Fibroblast of skin of left quadriceps (primary cell): ENCODE measurements at places on chromosomes 5 and 9.
A peak's percentile ranks its signal among the peaks of the same experiment; 100 is the strongest.

- DNase-seq: peak; percentile 78
Observed at GRCh38 chr5:157290156-157290980, 24.4 kb downstream of the CYFIP2 start.

DNA sequence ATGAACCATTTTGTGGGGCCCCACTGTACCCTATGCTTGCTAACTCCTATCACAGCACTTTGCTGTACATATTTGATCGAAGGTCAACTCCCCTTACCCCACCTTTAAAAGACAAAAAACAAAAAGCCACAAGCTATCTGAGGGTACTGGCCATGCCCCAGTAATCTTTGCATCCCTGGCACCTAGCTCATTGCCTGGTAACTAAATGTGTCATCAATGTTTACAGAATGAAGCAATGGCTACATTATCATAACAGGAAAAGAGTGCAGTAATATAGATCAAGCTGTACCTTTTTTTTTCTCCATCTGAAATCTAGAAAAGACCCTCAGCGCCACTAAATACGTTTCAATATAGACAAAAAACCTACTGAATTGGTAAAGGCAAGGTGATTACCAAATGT is 188.0 kb downstream of the ELAVL2 start:
- no peak for DNase-seq

GRCh38 chr5:135455876-135456237 is 3.7 kb upstream of the TIFAB start:
- DNase-seq: no peak

GRCh38 chr5:527646-528628 is 3.7 kb upstream of the SLC9A3 start:
- DNase-seq: no peak

- DNase-seq: no peak
Observed at GRCh38 chr5:149667829-149668330, 62.2 kb upstream of the PPARGC1B start.

DNA sequence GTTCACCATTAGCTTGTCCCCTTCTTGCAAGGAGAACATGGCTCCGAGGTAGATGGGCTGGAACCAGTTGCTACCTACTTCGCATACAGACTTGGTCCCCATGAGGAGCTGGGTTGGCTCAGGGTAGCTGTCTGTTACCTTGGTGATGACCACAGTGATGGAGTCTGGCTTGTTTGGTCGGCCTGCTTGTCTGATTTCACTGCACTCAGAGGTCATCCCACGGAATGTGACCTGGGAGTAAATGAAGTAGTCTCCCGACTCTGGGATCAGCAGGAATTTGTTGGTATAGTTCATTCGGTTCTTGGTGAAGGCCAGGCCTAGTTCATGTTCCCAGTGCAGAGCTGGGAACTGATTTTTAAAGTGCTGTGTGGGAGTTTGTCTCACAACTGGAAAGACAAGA is 15.3 kb downstream of the TNFSF15 start:
- DNase-seq: no peak

- DNase-seq: no peak
Observed at GRCh38 chr9:35649431-35650340, 1.0 kb downstream of the SIT1 start.

GRCh38 chr9:7067169-7067568 is 309.4 kb downstream of the KDM4C start:
- no peak for DNase-seq

- peak; percentile 28 for DNase-seq
Observed at GRCh38 chr5:18281947-18282581, 647.8 kb downstream of the TAF11L14 start.

- DNase-seq: no peak
Observed at GRCh38 chr5:132467287-132467984, 23.1 kb downstream of the IRF1 start.

DNA sequence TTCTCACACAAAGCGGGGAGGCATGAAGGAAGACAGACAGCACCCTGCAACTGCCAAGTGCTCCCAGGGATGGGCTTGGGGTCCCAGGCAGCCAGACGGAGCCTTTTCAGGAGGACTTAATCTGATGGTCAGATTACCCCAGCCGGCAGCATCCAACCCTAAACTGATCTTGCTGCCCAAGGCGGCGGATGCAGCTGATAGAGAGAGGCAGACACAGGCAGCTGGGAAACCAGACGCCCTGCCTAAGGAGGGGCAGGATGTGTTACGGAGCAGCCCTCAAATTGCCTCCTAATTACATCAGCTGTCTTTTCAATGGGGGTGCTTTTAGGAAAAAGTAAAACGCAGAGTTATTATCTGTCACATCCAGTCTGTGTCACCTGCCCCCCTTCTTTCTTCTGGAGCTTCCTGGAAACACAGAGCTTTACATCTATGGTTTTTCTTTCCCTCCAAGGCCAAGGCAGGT is 190.9 kb upstream of the PANK3 start:
- no peak for DNase-seq

- no peak for DNase-seq
Observed at GRCh38 chr5:14295610-14296009, 152.5 kb downstream of the TRIO start.

DNA sequence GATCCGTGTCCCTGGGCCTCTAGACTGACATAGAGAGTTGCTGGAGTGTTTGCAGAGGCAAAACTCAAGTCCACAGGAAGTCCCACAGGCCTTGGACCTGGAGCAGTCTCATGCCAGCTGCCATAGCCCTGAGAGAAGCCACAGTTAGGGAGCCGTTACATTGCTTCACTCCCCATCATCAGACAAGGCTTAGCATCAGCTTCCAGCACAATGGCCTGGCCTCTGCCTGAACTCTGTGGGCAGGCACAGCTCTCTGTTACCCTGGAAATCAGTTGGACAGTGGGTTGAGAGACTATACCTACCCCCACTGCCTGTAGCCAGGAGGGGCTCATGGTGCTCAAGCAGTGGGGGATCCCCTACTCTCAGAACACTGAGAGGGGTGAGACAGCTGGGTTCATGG is 16.2 kb upstream of the C9orf72 start:
- DNase-seq: no peak

GRCh38 chr5:170565072-170565471 is 61.3 kb downstream of the KCNIP1 start:
- DNase-seq: no peak

- DNase-seq: no peak
Observed at GRCh38 chr9:38228331-38229103, 159.5 kb upstream of the SHB start.

GRCh38 chr9:32401488-32401887 is 17.0 kb downstream of the ACO1 start:
- no peak for DNase-seq

DNA sequence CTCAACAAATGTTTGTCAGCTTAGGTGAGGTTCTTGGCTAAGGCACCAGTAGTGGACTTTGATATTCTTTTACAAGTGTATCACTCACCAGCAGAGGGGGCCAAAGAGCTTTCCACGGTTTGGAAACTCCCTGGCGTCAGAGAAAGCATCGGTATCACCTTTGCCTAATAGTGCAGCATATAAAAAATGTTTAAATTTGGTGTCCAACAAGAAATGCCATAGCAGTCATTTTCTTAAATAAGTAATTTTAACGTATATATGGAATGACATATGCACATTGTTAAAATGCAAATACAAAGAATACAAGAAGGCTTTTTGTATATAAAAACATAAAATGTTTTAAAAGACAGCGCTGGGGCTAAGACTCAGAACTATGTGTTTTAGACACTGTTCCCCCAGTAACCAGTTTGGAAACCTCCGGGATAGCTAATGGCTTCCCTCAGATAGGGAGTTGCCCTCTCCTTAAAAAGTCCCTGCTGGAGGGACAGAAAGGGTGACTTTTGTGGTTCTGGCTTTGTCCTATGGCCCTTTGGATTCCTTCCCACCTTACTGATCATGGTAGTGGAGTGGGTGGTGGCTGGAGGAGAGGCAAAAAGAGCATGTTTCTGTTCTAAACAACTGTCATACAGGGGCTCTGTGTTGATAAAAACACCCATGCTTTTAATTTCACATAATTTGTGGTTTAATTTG is 124.6 kb downstream of the GPBP1 start:
- peak; percentile 59 for DNase-seq

GRCh38 chr9:123113185-123113584 is 79.7 kb downstream of the GPR21 start:
- no peak for DNase-seq
